Thoracic aorta (tissue), 2 donors: ENCODE measurements at places on chromosomes 11 and 22.

GRCh38 chr11:795634-796564 lies 2.2 kb downstream of the SLC25A22 start:
- DNase-seq = peak; percentile 43

DNA sequence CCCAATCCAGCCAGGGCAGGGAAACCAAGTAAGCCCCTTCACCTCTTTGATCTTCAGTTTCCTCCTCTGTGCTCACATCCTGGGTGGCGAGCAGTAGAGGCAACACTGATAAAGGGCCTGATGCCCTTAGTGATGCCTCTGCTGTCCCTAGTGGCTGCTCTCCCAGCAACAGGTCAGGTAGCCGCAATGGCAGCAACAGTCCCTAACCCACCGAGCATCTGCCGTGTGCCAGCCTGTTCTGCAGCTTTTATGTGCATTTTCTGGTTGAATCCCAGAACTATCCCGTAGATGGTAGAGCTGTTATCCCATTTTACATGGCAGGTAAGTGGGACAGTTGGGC lies 5.2 kb downstream of the SCYL1 start:
- DNase-seq = no peak

DNA sequence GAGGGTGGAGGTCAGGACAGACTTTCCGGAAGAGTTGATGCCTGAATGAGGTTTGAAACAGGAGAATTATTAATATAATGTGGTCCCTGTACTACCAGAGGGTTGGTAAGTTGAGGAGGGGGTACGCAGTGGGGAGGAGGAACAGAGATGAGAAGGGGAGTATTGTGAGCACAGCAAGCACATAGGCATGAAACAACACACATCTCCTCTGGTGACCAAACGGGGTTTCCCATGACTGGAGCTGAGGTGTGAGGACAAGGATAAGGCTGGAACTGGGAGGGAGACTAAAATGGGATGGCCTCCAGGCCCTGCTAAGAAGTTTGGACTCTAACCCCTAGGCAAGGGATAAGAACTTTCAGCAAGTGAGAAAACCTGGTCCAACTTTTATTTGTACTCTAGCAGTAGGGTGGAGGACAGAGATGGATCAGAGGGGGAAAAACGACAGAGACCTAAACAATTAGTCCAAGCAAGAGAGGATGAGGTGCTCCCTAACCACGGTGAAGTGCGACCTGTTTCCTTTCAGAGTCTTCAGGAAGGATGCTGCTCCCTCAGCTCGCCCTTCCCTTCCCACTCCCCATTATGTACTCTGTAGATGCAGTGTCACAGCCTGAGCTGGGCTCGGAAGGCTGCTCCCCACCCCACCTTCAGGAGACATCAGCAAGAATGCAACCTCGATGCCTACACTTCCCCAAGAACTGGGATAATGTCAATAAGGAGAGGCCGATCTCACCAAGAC lies 59.2 kb downstream of the BTG4 start:
- DNase-seq = no peak

GRCh38 chr22:19244600-19245352 lies 46.7 kb downstream of the CLTCL1 start:
- no peak for DNase-seq

DNA sequence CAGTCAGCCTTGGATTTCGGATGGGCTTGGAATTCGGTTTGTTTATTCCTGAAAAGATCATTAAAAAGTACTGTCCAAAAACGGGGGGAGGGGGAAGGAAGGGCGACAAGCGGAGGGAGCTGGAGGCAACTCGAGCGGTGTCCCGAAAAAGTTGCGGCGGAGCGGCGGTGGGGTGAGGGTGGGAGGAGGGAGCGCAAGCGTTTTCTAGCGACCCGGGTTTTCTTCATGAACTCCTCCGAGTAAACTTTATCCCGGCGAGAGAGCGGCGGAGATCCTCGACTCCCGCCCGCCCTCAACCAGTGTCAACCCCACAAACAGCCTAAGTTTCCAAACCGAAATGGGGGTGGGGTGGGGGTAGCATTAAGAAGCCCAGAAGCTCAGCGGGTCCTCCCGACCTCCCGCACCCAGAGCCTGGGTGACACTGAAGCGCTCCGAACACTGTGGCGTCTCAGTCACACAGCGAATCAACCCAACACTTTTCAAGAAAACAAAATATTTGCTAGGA lies 133.0 kb upstream of the C11orf58 start:
- no peak for DNase-seq

DNA sequence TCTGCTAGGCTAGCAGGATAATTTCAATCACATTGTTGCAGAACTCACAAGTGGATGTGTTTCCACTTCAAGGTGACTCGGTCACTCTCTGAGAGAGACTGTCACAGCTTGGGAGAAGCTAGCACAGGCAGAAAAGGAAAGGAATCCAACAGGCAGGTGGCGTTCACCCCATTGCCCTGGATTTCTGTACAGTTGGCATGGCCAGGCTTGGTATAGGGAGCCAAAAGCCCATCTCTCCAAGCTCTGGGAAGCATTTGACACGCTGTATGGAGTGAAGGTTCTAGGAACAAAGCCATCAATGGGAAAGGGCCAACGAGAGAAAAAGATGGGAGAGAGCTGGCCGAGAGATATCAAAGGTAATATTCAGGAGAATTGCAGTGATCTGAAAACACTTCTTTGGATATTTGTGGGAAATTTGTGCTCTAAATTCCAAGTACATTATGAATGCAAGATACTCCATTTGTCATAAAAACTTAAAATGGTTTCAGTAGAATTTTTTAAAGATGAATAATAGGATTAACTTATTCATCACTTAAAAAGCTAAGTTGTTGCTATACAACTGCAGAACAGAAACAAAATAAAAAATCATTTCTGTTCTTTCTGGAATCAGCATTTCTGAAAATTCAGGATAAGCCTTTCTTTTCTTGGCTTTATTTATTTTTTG lies 223.5 kb upstream of the NTM start:
- DNase-seq = no peak
